ENCODE measurements at places on chromosomes 4 and X.
A peak's percentile ranks its signal among the peaks of the same experiment; 100 is the strongest.

GRCh38 chrX:123648028-123648810 lies 84.6 kb downstream of the THOC2 start:
- DNase-seq, result no peak

DNA sequence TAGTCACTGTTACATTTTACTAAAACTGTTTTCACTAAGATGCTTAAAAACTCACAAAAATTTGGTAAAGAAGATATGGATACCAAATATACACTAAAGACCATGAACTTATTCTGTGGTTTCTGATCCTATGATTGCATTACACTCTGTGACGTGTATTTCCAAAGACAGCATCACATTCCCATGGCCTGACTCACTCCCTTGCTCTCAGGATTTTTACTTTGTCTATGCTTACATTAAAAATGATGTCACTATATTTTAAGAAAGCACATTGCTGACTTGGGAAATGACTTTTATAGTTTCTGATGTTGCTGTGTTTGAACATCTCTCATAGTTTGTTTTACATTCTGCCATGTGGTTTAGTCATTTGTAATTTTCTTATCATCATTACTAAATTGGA lies 327.9 kb upstream of the MAGEB18 start:
- no peak for DNase-seq

- DNase-seq, result no peak
Measured at GRCh38 chr4:52199574-52200338, 148.7 kb downstream of the SPATA18 start.

GRCh38 chr4:123750044-123750443 lies 353.4 kb downstream of the SPRY1 start:
- no peak for DNase-seq

DNA sequence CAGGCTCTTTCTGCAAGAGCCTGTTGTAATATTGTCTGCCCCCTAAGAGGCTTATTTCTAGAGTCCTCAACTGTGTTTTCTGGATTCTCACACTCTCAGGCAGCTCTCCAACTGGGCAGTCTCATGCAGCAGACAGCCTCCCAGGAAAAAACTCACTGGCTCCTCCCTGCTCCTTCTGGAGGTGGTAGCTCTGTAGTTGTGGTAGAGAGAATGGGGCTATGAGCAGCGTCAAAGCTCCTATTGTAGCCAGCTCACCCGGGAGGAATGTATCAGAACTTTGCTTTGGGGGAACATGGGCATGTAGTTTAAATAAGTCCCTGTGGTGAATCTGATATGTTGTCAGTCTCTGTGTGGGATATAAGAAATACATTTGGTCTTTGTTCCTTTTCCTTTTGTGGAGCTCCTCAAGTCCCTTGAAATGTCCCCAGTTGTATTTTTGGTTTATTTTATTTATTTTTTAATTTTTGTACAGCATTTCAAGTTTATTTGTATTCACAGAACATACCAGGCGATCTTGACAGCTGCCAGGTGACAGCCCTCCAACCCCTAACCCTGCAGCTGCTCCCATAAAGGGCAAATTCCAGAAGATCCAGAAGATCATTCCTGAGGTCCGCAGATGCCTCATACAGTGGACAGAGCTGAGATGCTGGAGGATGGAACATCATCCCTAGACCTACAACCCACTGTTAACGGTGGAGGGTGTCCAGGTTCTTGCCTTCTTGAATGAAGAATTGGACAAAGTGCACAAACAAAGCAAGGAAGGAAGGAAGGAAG lies 45.7 kb downstream of the TRIM61 start:
- DNase-seq, result no peak

DNA sequence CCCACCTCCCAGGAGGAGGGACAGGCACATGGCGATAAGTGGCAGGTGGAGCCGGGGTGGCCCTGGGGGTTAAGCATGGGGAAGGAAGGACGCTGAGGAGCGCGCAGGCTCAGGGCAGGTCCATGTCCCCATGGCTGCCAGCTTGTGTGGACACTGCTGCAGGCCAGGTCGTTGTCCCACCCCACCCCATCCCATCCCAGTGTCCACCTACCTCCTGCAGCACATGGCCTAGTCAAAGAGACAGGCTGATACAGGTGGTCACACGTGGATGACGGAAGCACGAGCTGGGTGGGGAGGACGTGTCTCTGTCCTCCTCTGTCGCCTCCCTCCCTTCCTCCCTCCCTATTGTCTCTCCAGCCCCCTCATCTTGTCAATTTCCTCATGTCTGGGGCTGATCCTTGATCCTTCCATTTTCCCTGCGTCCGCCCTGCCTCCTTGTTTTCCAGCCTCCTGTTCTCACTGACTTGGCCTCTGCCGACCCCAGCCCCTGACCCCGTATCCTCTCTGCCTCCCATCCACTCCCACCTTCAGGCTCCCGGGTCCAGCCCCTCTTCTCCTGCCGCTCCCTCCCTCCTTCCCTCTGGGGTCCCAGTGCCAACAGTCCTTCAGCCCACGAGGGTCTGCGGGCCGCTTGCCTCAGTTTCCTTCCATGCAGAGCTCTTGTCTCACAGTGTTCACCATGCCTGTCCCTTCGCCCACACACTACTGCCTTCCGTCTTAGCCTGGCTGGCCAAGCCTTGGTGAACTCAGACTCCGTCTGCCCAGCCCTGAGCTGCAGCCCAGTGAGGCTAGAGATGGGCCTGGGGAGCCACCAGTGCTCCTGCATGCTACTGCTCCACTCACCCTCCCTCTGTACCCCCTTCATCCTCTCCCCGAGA lies 15.5 kb upstream of the ADD1 start:
- DNase-seq, result no peak

DNA sequence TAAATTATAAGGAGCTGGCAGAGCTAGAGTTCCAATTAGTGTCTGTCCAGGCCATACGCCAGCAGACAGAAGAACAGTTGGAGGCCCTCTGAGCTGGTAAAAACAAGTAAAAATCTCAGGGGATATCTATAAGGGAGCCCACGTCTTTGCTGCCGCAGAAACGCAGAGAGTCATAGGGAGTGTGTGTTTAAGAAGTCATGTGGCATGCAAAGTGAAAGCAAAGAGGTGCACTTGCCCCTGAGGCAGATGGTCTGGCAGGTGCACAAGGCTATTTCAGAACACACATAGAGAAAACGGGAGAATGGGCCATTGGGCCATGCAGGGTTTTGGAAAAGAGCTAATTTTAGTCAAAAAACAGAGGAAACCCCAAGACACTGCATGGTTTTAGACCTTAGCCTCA lies 92.7 kb downstream of the NAP1L3 start:
- DNase-seq, result no peak

DNA sequence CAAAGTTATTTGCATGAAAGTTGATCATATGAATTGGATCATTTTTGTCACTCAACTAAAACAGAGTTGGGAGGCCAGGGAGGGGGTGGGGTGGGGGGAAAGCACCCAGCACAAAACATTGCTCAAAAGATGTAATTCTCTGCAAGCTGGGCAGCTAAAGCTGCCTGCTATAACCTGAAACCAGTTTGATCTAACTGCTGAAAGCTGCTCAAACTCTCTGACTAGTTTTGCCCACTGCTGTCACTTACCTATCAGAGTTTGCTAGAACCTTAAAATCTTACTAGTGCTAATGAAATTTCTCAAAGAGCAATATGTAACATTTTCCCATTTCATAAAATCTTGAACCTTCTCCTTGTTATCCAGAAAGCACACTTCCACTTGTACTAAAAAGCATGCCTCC lies 10.4 kb downstream of the CXCL8 start:
- no peak for DNase-seq

GRCh38 chrX:21509912-21510311 lies 135.7 kb downstream of the CNKSR2 start:
- DNase-seq, result no peak

DNA sequence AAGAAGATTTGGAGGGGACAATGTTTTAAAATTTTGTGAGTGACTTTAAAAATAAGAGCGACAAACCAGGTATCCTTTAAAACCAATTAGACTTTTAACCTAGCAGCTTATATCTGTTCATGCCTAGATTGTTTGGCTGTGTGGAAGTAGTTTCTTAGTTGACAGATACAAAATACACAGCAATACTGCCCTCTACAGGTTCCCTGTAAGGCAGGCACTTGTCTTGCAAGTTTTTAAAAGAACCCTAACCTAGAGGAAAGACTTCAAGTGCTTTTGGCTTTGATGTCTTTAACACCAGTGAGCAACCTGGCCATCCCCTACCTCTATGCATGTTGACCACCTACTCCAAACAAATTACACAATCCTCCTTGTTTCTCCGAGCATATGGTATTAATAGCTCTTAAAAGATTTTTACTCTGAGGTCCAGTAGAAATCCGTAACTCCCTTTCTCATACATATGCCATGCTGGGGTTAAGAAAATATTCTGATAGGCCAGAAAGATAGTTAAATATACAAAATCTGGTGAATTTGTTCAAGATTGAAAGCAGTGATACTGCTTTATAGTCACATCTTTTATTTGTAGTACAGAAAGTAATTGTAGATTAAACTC lies 273.0 kb downstream of the ARHGAP24 start:
- DNase-seq, result no peak

- no peak for DNase-seq
Measured at GRCh38 chrX:117808426-117808825, 308.2 kb downstream of the KLHL13 start.

DNA sequence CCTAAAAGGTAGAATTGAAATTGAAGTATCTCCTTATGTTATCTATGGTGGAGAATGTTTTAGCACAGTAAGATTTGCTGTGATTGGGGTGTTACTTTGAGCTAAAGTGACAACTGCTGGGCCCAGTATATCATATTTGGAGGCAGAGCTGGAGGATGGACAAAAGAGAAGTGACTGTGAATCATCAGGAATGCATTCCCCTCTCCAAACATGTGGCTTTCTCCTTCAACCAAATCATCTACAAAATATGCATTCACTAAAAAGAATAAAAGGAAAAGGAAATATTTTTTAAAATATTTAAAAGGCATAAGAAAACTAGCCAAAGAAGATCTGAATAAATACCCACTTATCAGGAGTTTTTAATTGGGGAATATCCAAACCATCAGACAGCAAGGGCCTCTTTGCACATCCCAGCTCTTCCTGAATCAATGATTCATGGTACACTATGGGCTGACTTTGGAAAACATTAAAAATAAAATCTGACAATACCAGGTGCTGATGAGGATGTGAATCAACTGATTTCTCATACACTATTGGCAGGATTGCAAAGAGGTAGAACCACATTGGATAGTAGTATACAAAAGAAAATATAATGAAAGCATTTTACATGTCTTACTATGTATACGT lies 671.7 kb upstream of the NR3C2 start:
- DNase-seq, result no peak

GRCh38 chr4:133929531-133930239 lies 271.9 kb downstream of the PABPC4L start:
- no peak for DNase-seq

GRCh38 chr4:96675416-96675815 lies 835.5 kb downstream of the PDHA2 start:
- no peak for DNase-seq

GRCh38 chrX:41085512-41085877 lies 250 bp downstream of the USP9X start:
- DNase-seq, result peak; percentile 28

GRCh38 chr4:139963708-139964107 lies 190.3 kb downstream of the MAML3 start:
- no peak for DNase-seq

DNA sequence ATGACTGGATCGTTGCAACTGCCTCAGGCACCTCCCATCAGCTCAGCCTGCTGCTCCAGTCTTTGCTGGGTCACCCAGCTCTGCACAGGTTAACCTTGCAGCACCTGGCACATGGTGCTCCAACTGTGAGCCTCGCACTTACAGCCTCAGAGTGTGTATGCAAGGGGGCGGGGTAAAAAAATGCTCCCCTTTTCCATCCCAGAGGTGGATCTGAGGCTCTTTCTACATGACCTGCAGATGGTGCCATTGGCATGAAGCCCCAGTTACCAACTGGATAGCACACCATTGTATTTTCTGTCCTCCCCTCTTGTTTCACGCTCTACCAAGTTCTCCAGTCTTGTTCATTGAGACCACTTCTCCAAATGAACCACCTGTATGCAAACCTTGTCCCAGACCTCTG lies 46.2 kb upstream of the TRPC3 start:
- DNase-seq, result no peak

- DNase-seq, result no peak
Measured at GRCh38 chr4:168531305-168531704, 34.5 kb downstream of the PALLD start.

DNA sequence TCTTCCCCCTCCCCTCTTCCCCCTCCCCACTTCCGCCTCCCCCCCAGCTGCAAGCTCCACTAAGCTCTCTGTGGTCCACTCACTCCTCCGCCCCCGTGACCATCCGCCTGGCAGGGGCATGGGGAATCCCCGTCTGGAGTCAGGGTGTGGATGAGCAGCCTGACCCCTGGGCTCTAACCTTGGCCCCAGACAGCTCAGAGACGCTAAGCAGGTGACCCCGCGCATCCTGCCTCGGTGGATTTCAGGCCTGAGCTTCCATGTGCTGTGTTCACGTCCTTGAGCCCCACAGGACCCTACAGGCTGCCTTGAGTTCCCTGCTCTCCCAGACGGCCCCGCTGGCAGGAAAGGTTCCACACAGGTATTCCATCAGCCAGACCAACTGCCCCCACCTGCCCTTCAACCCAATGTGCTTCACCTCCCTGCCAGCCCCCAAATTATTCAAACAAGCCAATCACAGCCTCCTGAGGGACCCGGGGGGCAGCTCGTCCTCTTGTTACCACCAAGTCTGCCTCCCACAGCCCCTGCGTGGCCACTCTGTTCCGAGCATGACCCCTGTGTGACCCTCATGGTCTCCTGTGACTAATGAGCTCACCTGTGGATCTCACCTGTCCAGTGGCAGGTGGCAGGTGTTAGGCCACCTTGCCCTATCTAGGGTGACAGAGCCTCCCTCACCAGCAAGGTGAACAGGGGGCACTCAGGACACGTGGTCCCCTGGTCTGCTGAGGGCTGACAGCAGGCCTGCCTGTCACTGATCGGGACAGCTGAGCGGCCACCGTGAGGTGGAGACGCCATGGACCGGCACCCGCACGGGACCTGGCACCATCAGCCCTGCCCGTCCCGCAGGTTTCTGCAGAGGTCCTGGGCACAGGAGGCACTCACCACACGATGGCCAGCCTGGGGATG lies 73.2 kb upstream of the MXD4 start:
- no peak for DNase-seq

- DNase-seq, result no peak
Measured at GRCh38 chrX:104253567-104254441, 929 bp downstream of the ESX1 start.

DNA sequence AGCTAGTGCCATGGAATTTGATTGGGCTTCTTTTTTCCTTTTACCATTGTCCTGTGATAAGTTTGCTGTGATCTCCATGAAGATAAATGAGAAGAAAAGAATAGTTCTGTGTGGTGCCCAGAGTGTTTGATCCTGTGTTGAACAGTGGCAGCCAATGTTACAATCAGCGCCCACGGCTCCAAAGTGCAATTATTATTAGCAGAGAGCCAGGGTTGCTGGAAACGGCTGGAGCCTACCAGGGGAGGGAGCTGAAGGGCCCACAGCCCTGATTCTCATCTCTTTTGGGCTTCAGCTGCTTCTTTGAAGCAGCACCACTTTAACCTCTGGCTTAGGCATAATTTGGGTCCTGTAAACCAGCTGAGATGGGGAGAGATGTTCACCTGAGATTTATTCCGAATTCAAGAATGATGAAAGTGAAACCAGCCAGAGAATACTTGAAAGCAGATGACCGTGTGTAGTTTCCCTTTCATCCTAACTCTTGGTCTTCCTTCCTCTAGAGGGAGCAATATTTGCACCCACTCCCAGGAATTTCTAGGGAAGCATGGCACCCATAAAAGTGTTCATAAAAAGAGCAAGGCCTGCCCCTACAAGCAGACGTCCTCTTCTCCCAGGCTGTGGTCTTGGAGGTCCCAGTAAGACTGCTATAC lies 298.3 kb downstream of the EVC2 start:
- no peak for DNase-seq
